Stimulated activated naive CD4-positive, alpha-beta T cell treated with Interleukin-2 at 50 U/mL for 16 hours (primary cell): ENCODE measurements at places on chromosomes 2 and 18.

- no peak for DNase-seq
Measured at GRCh38 chr2:64727013-64727767, 73.5 kb upstream of the SERTAD2 start.

- no peak for DNase-seq
Measured at GRCh38 chr2:131026919-131027318, 66.3 kb downstream of the FAM168B start.

DNA sequence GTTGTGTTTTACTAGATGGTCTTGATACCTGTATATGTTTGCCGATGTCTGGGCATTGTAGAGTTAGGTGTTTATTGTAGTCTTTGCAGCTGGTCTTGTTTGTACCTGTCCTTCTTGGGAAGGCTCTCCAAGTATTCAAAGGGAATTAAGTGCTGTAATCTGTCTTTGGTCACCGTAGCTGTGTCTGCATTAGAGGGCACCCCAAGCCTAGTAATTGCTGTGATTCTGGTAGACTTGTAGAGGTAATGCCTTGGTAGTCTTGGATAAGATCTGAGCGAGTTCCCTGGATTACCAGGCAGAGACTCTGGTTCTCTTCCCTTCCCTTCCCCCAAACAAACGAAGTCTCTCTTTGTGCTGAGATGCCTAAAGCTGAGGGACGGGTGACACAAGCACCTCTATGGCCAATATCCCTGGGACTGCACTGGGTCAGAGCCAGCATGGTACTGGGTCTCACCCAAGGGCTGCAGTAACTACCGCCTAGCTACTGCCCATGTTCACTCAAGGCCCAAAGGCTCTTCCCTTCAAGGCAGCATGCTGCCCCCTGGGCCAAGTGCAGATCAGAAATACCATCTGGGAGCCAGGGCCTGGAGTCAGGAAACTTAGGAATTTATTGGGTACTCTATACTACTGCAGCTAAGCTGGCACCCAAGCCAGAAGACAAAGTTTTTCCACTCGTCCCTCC, 27.1 kb downstream of the STPG4 start:
- no peak for DNase-seq

DNA sequence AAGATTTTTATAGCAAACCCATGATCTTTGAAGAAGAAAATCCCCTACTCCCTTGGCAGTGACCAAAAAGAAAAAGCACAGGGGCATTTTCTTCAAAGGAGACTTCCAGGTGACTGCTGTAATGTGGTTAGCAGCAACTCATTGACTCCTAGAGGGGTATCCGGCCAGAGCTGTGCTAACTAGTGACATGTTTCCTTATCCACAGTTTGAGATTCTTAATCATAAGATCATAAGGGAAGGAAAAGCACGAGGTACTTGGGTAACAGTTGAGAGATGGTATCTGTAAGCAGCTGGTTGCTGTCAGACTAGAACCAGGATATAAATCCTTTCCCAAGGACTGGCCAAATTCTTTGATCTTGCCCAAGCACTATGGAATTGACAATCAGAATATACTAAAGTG, 124.7 kb downstream of the MREG start:
- DNase-seq: no peak

- DNase-seq: no peak
Measured at GRCh38 chr18:63677500-63678225, 16.0 kb upstream of the SERPINB3 start.

- DNase-seq: no peak
Measured at GRCh38 chr2:234204480-234204879, 154.0 kb downstream of the SPP2 start.

GRCh38 chr2:102070058-102070642, 72.4 kb upstream of the IL1R1 start:
- DNase-seq: no peak

DNA sequence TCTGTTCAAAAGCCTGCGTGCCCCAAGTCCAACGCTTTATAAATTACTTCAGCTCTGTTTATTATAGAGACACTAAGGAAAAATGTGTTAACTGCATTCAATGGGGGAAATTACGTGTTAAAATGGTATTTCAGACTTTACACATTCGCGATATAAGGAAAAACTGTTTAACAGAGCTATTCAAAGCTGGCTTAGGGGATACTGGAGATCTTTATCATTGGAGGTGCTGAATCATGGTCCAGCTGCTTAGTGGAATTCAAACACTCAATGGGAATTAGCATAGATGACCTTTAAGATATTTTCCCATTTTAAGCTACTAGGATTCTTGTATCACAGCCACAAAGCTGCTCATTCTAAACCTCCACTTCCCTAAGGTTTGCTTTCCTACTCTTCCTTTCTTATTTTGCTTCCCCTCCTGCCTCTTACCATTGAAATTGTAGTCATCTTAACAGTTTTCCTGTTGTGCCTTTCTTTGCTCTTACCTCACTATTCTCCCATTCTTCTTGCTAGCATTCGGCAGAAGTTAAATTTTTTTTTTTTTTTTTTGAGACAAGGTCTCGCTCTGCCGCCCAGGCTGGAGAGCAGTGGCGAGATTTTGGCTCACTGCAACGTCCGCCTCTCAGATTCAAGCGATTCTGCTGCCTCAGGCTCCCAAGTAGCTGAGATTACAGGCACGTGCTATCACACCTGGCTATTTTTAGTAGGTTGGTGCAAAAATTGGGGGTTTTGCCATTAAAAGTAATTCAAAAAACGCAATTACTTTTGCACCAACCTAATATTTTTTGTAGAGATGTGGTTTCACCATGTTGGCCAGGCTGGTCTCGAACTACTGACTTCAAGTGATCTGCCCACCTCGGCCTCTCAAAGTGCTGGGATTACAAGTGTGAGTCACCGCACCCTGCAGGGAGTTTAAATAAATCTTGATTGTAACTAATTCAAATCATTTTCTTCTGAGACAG, 6.5 kb downstream of the SULT6B1 start:
- DNase-seq: no peak

- DNase-seq: no peak
Measured at GRCh38 chr18:50133526-50133925, 61.4 kb downstream of the MYO5B start.

DNA sequence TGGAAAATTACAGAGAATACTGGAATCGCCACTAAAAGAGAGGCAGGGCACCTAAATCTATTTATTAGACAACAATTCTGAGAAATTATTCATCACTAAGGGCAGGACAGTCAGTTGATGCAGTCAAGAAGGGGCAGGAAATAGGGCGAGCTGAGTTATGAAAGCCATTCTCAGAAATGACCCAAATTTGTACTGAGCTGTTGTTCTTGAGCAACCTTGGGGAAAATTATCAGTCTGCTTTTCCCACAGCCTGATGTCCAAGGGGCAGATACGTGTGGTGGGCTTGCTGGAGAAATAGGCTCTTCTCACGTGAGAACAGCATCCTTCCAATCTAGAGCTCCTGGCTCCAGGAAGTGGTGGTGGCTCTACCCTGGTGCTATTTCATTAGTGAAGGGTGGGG, 38.6 kb downstream of the STON1 start:
- no peak for DNase-seq

GRCh38 chr2:26469092-26469710, 8.7 kb downstream of the OTOF start:
- peak; percentile 33 for DNase-seq

- DNase-seq: no peak
Measured at GRCh38 chr2:155905657-155906056, 426.9 kb downstream of the NR4A2 start.

GRCh38 chr2:111100765-111101162, 19.9 kb upstream of the BCL2L11 start:
- DNase-seq: no peak

DNA sequence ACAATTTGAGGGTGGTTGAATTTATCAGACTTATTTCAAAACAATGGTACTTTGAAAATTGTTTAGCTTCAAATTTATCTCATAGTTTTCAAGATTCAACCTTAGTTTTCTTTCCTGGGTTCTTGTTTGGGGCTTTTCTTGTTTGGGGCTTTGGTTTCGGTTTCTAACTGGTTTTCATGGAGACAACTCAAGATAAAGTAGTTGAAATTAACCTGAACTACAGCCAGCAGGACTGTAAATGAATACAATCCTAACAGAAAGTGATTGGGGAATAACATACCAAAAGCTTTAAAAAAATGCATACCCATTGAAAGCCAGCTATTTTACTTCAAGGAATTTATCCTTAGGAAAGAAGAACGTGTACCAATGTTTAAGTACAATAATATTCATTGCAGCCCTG, 133.5 kb upstream of the SLC14A2 start:
- DNase-seq: no peak
